Stimulated activated CD4-positive, alpha-beta T cell treated with anti-CD3 and anti-CD28 coated beads, Interleukin-15, amount 100 ng/mL, for 48 hours (primary cell): ENCODE measurements at places on chromosomes 11 and 22.

DNA sequence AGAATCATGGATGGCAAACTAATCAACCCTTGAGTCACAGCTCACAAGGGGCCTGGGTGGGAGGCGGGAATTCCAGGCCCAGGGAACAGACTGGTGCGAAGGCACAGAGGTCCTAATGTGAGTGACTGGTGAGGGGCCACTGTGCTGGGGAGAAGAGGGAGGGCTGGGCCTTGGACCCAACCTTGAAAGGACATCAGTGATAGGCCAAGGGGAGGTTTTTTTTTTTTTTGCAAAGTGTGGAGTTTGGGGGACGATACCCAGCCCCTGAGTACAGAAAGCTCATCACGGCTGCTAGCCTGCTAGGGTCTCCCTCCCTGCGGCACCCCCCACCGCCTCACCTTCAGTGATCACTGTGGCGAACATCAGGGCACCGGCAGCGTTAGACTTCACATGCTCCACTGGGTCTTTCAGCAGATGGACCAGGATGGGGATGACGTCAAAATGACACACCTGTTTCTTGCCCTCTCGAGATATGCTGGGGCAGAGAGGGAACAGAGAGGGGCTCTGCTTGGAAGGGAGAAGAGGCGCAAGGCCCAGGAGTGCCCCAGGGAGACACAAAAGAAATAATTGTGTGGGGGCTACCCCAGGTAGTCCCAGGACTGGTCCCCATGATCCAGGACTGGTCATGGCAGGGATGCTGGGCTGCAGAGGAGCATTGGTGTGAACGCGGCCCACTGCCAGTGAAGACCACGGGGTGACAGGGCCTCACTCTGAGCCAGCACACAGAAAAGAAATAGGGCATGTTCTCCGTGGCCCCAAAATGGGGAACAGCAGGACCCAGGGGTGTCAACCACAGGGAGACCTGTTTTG is 8.6 kb upstream of the GNAZ start:
- no peak for DNase-seq

DNA sequence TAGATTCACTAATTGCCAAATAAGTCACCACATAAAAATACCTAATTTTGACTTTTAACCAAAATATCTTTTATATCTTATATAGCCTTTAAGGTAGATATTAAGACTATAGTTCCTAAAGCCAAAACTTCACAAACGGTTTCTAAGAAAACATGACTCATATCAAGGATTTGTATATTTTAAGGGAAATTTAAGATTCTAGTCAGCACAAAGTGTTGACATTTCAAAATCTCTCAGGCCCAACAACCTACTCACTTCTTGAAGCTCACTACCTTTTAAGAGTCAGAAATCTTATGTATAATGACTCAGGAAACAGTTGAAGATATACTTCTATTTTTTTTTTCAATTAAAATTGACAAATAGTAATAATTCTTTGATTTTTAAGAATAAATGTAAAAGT is 221.9 kb downstream of the SBF2 start:
- no peak for DNase-seq

- no peak for DNase-seq
These were observed 26.5 kb downstream of the SGSM3 start for GRCh38 chr22:40396882-40397281.

DNA sequence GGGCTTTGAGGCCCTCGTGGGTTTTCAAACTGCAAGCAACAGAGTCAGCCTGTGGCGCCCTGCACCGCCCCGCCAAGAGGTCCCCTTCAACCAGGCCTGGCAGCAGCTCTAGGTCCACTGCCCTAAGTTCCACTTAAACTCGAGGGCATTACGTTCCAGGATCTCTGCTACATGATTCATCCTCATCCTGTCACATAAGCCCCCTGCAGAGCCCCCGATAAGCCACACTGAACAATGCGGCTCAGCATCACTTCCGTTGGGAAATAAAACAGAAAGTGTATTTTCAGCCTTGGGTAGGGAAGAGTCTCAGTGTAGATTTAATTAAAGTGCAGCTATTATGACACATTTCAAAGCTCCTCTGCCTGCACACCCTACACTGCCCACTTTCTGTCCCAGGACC is 24.6 kb downstream of the SULT4A1 start:
- DNase-seq = no peak

DNA sequence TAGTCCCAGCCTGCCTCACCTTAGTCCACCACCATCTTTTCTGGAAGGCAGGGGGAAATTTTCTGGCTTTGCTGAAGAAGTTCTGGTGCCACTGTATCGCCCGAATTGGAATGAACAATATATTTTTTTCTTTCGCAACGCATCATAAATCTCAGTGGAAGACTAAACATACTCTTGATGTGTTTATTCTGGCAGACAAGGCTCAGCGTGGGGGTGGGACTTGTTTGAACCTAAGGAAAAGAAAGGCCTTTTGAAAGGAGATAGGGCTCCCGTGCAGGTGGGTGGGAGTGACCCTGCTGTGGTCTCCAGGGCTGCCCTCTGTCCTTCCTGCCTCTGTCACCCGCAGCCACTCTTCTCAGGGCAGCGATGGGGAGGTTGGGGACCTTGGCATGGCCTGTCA is 42.5 kb downstream of the CD82 start:
- no peak for DNase-seq

DNA sequence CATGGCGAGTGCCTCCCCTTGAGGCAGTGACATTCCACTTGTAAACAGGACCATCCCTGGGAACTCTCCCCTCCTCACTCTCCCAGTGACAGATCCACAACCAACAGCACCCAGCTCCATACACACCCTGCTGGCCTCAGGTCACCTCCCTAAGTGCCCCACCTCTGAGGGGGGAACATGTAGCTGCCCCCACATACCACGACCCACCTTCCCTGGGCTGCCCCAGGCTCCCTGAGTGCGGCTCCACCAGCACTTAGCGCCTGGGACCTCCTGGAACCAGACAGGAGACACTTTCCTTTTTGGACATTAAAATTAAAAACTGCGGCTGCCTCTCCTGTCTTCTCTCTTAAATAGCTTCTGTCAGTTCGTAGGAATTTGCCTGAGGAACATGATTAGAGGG is 1140.1 kb downstream of the BRD1 start:
- no peak for DNase-seq

DNA sequence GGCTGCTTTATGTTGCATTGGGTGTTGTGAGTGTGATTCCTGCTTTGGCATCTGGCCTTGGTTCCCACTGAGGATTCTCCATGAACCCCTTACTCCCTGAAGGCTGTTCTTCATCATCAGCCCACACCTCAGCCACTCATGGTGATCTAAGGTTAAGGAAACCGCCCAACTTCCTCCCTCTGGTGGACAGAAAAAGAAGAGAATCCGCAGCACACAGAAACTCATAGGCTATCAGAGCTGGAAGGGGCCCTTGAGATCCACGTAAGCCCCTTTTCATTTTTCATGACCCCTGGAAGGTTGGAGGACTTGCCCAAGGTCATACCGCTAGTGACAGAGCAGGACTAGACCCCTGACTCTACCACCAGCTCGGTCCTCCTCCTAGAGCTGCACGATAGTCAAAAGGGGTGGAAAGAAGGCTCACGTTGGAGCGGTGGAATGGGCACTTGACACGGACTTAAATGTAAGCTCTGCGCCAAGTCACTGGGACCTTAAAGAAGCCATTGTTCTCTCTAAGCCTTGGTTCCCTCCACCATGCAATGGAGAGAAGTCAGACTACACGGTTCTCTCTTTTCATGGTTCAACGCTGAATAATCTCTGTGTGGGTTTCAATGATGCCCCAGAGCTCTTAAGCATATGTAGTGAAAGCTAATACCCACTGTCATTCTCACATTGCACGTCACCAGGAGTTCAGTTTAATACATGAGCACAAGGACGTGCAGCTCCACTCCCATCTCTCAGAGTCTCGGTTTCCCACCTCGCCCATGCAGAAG is 83.6 kb upstream of the CRTAM start:
- no peak for DNase-seq

DNA sequence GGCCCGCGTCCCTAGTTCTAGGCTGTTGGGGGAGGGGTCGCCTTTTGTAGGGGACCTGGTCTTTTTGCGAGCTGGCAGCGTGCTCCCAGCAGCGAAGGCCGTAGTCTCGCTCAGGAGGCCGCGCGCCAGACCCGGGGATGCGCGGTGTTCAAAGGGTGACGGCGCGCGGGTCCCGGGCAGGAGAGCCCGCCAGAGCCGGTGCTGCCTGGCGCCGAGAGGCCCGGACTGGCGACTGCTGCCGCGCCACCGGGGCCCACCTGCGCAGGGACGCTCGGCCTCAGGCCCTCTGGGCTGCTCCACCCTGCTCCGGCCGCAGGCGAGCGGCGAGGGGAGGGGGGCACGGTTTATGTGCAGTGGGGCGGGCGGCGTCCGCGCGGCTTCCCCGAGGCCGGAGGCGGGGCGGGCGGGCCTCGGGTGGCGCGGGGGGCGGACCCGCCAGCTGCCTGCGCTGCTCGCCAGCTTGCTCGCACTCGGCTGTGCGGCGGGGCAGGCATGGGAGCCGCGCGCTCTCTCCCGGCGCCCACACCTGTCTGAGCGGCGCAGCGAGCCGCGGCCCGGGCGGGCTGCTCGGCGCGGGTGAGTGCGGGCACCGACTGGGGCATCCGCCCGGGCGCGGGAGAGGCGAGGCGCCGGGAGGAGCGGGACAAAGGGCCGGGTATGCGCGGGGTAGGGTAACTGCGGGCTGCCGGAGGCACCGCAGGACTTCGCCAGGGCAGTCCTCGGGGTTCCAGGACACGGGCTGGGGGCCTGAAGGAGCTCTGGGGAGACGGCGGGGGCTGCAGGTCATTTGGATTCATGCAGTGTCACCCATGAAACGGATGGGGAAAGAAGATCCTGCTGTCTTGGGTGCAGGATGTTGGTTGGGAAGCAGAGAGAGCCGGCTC is at the start of gene PRSS23:
Gene PRSS23, plus strand, starts transcription at position 467 of the 884 bp plus-strand sequence. CDS start 7,102 bp downstream, outside the sequence.
- DNase-seq = peak; percentile 33

DNA sequence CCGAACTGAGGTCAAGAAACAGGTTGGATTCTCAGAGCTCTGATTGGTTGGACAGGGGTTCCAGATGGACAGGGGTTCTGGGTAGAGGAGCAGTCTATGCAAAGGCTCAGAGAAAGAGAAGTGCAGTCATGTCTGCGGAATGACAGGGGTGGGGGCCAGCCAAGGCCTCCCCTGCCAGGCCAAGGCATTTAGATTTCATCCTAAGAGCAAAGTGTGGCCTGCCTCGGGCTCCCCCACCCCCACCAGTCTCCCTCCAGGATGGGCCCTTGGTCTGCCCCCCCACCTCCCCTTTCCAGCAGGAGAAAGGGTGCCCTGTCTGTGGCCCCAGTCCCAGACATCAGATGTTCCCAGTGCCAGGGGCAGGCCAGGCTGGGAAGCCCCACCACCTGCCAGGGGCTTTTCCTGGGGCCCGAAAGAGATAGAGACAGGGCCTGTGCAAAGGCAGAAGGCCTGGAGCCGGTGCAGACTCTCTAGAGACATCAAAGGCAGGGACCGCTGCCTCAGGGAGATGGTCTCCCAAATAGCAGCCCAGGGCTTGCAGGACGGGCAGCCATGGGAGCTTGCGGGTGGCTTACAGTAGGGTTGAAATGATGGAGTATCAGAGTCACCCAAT is 9.4 kb downstream of the SUSD2 start:
- DNase-seq = no peak

DNA sequence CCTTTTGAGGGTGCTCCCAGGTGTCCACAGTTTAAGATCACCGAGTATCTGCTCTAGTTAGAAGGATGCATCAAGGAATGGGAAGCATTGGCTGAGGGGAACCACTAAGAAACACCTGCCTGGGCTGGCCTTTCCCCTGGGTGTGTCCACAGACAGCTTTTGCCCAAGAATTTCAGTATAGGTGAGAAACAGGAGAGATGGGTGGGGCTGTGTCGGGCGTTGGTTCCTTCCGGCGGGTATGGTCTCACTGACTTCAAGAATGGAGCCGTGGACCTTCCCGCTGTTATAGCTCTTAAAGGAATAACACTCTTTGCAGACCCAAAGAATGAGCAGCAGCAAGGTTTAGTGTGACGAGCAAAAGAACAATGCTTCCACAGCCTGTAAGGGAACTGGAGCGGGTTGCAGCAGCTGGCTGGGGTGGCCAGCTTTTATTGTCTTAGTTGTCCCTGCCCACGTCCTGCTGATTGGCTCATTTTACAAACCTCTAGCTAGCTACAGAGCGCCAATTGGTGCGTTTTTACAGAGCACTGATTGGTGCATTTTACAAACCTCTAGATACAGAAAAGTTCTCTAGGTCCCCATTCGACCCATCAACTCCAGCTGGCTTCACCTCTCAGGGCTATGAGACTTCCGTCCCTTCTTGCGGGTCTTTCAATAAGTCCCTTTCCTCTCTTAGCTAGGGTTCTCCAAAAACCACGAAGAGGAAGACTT is 2.4 kb downstream of the FADS1 start:
- no peak for DNase-seq

DNA sequence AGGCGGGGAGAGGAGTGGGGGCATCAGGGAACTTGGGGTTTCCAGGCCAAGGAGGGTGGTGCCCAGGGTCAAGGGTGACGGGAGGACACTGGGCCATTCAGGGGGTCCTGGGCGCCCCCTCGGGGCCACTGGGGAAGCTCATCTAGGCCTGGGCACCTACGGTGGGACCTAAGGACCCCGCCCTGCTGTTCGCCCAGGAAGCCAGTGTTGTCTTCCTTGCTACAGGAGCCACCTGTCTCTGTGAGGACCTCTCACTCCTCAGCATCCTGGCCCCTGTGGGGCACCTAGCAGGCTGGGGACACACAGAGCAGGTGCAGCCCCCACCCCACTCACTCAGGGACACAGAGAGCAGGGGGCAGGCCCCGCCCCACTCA is 191.6 kb downstream of the IGLL1 start:
- DNase-seq = no peak

- no peak for DNase-seq
These were observed 78.3 kb upstream of the CHRM4 start for GRCh38 chr11:46469926-46470325.

GRCh38 chr11:26599425-26599824 is 27.4 kb upstream of the MUC15 start:
- no peak for DNase-seq

- no peak for DNase-seq
These were observed 907 bp downstream of the MCHR1 start for GRCh38 chr22:40679964-40680818.

DNA sequence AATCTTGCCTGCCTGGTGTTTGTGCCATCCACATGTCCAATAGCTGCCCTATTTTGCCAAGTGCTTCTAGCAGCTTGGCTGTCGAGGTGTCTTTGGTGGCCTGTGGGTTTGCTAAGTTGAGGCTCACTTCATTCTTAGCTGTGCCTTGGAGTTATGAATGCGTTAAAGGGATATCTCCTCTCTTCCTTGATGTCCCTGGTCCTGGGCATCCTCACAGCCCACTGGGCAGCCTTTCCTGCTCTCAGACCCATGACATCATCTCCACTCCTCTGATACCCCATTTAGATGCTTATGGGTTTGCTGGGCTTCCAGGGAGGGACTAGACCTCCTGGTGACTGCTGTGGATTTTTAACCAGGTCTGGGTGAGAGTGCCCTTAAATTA is 1.3 kb downstream of the LDLRAD3 start:
- DNase-seq = no peak

- no peak for DNase-seq
These were observed 13.9 kb downstream of the CCND1 start for GRCh38 chr11:69654660-69655478.
